BJ (cell line): ENCODE measurements at places on chromosomes 4 and X.

DNA sequence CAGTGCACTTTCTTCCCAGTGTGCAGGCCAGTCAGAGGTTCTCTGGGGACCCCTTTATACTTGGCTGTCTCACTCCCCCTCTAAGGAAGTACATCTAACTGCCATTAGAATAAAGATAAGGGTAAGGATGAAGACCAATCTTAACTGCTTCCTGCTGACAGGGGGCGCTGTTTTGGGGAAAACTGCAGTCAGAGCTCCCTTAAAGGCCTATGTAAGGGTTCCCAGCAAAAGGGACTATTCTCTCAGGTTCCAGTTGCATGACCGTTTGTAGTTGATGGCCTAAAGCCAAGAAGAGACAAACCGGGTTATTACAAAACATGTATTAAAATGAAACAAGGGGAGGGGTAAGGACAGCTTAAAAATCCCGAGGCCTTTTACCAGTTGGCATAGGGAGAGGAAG, 115.6 kb upstream of the SPIN4 start:
- DNase-seq = no peak

- DNase-seq = peak; percentile 31
These were observed 101.7 kb downstream of the GATB start for GRCh38 chr4:151658959-151659600.

GRCh38 chr4:186566068-186566467, 10.7 kb upstream of the MTNR1A start:
- no peak for DNase-seq

- no peak for DNase-seq
These were observed 34.7 kb downstream of the LUZP4 start for GRCh38 chrX:115324194-115324593.

DNA sequence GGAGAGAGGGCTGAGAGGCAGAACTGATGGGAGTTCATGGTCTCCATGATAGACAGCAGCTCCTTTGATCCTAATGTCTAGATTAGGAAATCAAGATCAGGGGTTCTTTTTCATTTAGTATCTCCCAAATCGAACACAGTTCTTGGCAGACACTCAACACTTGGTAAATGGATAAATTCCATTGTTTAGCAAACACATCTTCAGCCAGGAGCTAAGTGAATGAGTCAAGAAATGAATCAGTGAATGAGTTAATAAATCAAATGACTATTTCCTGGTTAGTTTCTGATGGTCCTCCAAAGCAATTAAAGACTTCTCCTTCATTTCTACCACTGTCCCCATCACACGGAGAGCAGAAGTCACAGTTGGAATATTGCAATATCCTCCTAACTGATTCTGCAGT, 120.0 kb upstream of the SHISA3 start:
- DNase-seq = no peak

DNA sequence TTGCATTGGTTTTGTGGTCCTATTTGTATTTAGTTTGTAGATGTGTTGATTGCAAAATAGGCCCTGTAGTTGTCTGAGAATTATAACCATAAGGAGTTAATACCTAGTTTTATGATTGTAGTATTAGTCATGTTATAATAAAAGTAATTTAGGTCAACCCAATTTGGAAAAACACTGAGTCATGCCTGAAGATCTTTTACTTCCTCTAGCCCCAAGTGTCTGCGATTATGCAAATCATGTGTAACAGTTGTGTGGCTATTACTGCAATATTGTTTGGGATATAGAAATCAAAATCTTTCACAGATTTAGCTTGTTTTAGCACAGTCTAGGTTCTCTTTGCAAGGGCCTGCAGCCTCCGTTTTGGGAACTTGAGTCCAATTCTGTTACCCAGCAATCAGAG, 12.6 kb downstream of the SRD5A3 start:
- DNase-seq = peak; percentile 87

DNA sequence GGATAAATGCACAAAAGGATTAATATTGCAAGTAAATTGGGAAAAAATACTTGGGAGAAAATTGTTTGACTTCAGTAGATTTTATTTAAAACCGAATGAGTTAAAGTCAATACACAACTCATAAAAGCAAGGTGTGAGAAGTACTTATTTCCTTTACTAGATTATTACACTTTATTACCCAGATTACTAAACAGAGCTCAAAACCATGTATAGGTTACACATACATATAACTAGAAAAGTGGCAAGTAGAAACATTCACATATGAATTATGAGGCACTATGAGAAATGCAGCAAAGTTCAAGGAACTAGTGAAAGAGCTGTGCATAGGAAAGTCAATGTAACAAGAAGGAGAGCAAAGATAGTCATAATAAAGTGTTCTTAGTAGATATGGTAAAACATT, 113.0 kb downstream of the CXXC4 start:
- DNase-seq = no peak

DNA sequence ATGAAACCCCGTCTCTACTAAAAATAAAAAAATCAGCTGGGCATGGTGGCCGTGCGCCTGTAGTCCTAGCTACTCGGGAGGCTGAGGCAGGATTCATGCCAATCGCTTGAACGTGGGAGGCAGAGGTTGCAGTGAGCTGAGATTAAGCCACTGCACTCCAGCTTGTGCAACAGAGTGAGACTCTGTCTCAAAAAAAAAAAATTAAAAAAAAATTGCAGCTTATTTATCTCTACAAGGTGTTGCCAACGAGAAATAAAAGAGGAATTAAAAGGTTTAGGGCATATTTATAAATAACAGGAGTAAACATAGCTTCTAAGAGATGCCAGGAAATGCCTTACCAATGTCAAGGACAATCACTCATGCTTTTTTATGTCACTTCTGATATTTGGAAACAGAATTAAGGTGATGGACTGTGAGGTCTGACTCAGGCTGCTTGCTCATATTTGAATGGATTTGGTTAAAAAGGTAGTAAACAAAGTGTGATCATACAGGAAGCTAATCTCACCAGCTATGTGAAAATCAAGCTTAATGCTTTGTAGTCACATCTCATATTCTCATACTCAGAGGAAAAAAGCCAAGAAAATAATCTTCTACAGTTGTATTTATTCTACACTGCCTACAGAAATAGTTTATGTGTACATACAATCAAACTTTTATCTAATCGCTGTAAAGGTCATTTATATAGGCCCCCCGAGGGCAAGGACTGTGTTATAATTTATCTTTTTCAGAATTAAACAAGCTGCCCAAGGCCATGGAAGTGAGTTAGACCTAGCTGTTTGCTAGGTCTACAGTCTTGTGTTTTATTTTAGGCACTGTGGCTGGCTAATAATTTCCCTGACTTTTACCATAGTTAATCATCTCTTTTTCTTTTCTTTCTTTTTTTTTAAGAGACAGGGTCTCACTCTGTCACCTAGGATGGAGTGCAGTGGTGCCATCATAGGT, 61.1 kb upstream of the RBMX start:
- DNase-seq = no peak

- DNase-seq = no peak
These were observed 194.0 kb downstream of the GASK1B start for GRCh38 chr4:157978680-157979361.

DNA sequence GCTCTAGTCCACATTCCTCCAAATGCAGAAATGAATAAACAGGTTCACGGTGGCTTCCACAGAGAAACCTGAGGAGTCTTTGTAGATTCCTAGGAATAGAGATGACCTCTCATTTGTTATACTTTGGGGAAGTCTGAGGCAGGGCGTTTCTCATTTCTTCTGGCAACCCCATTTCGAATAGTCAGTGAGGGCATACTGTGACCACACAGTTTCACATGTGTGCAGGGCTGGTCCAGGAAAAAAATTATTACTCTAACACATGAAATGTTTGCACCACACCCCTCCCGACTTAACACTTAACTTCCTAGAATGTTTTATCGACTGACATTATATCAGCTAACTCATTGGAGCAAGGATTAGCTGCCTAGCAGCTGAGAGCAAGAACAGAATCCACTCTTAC, 12.0 kb downstream of the FRMD7 start:
- no peak for DNase-seq

DNA sequence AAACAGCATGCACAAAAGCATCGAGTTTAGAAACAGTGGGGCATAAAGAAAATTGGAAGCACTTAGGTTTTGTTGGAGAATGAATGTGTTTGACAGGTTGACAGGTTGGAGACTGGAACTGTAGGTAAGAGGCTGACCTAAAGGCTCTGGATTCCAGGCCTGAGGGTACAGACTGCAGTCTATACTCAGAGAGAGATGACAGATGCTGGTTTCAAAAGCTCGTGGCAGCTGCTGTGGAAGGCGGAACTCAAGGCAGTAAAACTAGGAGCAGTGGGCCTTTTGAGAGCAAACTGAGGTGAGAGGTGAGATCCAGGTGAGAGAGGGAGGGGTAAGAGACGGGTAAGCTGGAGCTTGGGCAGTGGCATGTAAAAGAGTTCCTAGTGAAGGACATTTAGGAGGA, 415.2 kb downstream of the TRIML1 start:
- no peak for DNase-seq

- DNase-seq = no peak
These were observed 204.6 kb upstream of the SLIT2 start for GRCh38 chr4:20046931-20047677.

GRCh38 chr4:149961876-149962597, 116.2 kb upstream of the DCLK2 start:
- no peak for DNase-seq

- no peak for DNase-seq
These were observed 39.4 kb downstream of the FAT1 start for GRCh38 chr4:186684220-186684619.

GRCh38 chr4:118749347-118749988, 64.3 kb downstream of the METTL14 start:
- no peak for DNase-seq

- no peak for DNase-seq
These were observed 56.9 kb upstream of the PDGFRA start for GRCh38 chr4:54172156-54172555.

DNA sequence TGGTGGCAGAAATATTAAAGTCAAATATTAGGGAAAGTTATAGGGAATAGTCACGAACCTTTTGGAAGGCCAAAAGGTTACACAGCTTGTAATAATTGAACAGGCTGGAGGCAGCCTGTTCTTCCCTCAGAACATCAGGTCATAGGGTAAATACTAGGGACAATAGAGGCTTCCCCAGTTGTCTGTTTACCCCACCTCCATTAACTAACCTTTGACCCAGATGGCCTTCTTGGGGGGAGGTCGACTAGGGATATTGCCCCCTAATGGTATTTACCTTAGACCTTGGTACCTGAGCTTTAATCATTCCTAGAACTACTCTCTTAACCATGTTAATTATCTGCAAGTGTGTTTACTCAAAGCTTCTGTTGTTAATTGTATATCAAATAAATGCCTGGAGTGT, 26.0 kb downstream of the C4orf17 start:
- DNase-seq = no peak

DNA sequence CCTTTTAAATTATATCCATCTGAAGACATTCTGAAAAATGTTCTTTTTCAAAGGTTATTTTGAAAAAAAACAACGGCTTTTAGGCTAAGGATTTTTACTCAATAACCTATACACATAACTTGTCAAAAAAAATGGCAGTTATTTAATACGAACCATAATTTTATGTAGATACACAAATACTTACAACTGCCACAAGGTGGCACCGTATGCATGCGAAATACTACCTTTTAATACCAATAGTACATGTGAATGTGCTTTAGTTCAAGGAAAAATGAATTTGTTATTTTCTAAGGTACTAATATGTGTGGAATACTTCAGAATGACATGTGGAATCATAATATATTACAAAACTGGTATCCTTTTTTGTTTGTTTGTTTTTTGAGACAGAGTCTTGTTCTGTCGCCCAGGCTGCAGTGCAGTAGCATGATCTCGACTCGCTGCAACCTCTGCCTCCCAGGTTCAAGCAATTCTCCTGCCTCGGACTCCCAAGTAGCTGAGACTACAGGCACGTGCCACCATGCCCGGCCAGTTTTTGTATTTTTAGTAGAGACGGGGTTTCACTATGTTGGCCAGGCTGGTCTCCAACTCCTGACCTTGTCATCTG, 4.6 kb upstream of the MAD2L1 start:
- peak; percentile 14 for DNase-seq

- DNase-seq = no peak
These were observed 118.8 kb downstream of the PDLIM5 start for GRCh38 chr4:94570558-94570957.

GRCh38 chr4:94813221-94813620, 55.5 kb downstream of the BMPR1B start:
- DNase-seq = no peak

DNA sequence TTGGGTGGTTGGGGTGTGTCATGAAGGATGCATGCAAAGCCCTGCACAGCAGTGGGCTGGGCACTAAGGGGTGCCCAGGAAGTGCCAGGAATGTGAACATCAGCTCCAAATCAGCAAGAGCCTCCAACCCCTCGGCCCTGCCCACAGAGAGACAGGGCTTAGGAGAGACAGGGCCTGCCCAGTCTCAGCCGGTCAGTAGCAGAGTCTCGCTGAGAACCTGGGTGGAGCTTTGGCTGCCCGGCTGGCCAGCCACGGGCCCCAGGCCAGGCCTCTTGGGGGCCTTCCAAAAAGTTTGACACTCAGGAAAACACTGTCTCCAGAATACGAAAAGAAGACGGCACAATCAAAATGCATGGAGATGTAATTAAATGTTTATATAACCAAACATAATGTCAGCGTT, 4.3 kb upstream of the MXD4 start:
- DNase-seq = no peak
